ENCODE measurements at places on chromosomes 2 and 18.

DNA sequence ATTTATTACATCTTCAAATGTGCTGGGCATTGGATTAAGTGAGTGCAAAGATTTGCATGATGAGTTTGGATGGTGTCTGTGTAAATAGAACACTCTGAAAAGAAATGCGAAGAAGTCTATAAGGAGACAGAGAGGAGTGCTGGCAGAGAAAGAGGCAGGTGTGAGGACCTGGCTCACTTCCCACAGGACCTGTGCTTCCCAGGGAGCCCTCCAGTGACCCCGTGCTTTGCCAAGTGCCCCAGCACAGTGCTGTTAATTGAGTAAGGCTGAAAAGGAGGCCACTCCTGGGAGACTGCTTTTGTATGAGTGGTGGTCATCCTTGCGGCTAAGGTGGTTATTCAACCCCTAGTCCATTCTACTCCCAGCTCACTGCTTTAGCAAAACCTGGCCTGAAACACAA, 230.8 kb downstream of the OSR1 start:
- DNase-seq, result no peak

DNA sequence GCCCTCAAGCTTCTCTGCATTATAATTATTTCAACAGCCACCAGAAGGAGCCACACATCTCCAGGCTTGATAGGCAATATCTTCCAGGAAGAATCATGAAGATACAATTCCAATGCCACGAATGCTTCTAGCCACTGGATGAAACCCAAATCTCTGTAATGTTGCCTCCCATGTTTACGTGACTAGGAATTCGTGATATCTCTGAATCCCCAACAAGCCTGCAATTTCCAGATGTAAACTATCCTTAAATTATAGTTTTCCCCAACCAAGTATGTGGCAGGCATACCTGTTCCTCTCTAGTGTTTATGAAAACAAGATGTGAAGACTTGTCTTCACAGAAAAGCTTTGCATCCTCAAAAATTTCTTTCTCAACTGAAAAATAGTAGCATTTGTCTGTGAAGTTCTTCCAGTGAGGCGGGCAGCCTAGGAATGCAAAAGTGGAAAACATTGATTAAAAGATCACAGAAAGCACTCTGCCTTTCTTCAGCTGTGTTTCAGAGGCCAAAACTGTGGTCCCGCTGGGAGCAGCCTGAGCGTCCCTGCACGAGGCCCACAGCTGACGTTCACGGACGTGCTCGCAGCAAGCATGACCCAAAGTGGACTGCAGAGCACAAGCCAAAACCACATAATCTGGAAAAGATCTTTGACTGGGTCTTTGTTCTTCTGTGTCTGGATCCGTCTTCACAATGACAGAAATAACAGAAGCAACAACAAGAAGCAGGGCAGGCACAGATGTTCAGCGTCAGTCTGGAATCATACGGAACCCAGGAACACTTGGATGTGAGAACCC, 65.1 kb upstream of the THOC1 start:
- DNase-seq, result no peak

- no peak for DNase-seq
Measured at GRCh38 chr18:24080861-24081260, 58.0 kb upstream of the CABYR start.

GRCh38 chr2:198703281-198703680, 754.5 kb downstream of the SATB2 start:
- DNase-seq, result no peak

DNA sequence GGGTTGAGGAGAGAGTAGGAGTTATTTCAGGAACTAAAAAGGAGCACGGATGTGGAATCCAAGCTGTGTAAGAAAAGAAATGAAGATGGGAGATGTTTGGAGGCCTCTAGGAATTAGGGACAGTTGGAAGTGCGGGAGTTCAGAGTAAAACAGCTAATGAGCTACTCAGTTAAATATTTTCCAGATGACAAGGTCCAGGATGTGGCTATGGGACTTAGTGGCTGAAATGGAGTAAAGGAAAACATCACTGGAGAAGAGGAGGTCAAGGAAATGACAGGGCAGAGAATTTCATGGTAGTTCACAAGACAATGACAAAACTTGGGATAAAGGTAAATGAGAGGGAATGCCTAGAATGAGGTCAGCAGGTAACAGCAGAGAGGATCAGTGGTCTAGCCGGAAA, 13.0 kb downstream of the GPR155 start:
- DNase-seq, result peak; percentile 18

GRCh38 chr2:136246086-136246669, 128.2 kb upstream of the CXCR4 start:
- DNase-seq, result peak; percentile 42

DNA sequence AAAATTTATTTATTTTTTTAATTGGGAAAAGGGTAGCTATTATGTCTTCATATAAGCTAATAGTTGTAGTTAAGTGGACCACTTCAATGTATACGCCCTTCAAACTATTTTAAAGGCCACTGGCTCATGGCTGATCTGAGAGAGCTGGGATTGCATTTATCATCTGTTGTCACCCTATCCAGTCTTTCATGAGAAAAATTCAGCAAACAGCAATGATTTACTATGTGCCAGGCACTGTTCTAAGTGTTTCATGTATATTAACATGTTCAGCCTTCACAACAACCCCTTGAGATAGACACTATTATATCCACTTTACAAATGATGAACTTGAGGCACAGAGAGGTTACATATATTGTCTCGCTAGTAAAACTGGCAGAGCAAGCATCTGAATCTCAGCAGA, 66.1 kb upstream of the ZNF397 start:
- no peak for DNase-seq

DNA sequence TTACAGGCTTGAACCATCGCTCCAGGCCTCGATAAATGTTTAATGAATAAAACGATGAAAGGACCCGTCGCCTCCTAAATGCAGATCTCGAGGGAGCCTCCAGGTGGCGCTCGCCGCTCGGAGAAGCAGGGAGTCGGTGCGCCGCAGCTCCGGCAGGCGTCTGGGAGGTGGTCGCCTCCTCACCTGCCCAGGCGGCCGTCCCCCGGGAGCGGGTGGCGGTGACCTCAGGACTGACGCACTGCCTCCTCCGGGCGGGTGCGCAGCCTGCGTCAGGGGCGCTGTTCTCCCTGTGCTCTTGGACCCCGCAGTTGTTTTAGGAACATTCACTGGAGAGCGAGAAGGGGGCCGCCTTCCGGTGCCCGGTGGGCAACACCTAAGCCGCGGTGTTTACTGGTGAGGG, 38.6 kb upstream of the POLE4 start:
- peak; percentile 71 for DNase-seq

DNA sequence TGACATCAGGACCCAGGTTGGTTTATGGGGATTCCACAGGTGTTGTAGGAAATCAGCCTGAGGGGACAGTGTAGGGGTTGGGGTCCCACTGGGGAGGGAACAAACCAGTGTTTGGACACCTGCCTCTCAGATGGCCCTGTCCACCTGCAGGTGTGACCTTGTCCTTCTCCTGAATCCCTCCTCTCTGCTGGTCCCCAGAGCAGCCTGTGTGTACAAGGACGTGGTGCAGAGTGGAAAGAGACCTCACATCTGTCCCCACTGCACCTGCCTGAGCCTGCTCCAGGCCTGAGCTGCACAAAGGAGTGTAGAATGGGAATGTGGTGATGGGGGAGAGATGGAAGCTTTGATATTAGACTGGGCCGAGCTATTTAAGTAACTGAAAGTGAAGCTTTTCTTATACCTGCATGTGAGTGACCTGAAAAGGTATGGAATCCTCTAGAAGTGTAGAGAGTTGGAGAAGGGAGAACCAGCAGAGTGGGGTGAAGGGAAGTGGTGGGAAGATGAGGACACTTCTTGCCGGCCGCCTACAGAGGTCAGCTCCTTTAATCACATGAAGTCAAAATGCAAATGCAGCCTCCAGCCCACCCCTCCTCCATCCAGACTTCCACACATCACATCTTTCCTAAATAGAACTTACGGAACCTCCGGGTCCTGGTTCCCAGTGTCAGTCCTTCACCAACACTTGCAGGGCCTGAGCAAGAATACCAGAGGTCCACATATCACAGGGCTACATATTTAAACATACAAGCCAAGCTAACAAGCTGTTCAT, 89.3 kb upstream of the SMAD2 start:
- DNase-seq, result no peak

GRCh38 chr2:28150236-28150915, 242.3 kb upstream of the FOSL2 start:
- DNase-seq, result no peak
